HT1080 (cell line): ENCODE measurements at places on chromosomes 12 and 14.
A peak's percentile ranks its signal among the peaks of the same experiment; 100 is the strongest.

GRCh38 chr14:101367421-101368261 is 193.7 kb upstream of the DIO3 start:
- no peak for DNase-seq

- peak; percentile 18 for DNase-seq
Measured at GRCh38 chr12:89960011-89960507, 251.4 kb upstream of the ATP2B1 start.

GRCh38 chr12:104956870-104957718 is 996 bp downstream of the SLC41A2 start:
- DNase-seq, result peak; percentile 10

DNA sequence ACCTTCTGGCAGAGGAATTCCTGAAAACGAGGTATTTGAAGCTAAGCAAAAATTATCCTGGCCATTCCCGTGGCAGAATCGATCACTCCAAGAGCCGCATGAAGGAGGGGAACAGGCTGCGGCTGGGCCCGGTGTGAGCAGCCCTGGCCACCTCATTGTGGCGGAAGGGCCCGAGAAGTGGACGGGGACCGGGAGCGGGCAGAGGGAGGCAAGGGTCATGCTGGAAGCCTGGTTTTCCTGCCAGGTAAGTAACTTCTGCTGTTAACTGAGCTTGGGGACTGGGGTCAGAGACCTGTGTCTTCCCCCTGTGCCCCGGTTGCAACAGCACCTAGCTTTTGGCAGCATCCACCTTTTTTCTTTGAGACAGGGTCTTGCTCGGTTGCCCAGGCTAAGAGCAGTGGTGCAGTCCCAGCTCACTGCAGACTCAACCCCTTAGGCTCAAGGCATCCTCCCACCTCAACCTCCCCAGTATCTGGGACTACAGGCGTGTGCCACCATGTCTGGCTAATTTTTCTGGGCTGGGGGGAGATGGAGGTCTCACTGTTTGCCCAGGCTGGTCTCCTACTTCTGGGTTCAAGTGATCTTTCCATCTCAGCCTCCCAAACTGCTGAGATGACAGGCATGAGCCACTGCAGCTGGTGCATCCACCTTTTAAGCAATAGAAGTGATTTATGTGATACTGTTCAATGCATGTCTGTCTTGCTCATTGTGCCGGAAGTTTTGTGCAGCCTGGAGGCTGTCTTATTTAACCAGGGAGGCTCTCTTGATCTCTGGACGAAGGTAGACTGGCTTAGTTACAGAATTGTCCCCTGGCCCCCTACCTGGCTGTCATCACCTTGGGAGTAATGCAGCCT is 174.0 kb upstream of the MYL2 start:
- DNase-seq, result no peak
